ENCODE measurements at places on chromosomes 7 and 10.

DNA sequence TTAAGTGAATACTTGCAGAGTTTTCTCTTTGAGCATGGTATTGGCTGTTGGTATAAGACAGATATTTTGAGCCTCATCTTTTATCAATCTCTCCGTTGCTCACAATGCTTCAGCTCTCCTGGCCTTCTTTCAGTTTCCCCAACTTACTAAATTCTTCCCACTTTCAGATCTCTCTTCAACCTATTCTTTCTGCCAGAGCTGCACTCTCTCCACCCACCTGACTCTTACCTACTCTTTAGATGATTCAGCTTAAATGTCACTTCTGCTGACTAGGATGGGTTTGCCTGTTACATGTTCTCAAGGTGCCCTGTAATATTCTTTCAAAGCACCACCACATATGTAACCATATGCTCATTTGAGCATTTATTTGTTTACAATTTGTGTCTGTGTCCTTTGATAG lies 1.6 kb downstream of the EXOSC1 start:
- DNase-seq, result no peak

DNA sequence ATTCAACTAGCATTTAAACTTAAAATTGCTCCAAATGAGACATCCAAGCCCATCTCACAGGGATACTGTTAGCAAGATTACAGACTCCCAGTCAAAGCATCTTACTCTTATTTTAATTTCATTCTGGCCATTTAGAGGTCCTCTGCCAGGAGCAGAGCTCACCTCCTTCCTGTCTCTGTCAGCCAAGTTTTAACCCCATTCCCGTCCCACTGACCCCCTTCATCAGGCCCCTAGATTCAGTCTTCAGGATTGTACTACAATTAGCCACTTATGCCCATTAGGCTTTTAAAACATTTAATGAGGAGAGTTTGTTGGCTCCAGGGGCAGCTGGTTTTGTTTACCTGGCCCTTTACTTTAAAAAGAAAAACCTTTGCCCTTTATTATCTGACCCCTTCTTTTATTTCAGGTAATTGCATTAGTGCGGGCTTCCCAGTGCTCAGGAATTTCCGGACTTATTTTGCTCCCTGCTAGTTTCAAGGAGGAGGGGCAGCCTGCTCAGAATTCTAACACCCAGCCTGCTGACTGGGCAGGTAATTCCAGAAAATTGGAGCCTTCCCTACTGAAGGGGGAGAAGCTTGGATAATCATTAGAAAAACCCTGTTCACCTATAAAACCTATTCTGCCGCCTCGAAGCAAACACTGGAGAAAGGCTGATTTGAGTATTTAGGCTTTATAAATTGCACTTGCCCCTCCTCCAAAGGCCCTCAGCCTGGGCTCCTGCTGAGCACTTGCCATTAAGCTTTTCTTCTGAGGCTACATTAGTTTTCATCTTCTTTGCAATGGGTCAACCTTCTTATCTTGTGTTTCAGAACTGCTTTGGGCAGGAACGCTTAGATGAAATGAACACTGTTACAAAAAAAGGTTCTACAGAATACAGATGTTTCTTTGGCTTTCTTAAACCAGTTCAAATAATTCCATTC lies 200.5 kb upstream of the HPS1 start:
- no peak for DNase-seq

- no peak for DNase-seq
These were observed 10.4 kb downstream of the NEUROG3 start for GRCh38 chr10:69562731-69563254.

GRCh38 chr10:45612741-45613140 lies 59.8 kb downstream of the ZFAND4 start:
- DNase-seq, result no peak

DNA sequence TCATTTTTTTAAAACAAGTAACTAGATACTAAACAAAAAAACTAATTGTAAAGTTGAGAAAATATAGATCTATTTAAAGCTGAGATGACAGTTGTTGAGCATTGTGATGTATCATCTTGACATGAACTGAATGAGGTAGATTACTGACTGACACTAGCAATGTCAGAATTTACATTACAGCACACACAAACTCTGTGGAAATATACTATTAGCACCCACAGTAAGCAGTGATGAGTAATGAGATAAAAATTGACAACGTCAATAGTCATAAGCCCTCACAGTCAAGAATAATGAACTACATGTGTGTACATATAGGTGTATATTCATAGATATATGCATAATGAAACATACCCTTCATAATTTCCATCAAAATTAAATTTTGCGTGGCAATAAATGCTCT lies 368.4 kb downstream of the TFEC start:
- no peak for DNase-seq

DNA sequence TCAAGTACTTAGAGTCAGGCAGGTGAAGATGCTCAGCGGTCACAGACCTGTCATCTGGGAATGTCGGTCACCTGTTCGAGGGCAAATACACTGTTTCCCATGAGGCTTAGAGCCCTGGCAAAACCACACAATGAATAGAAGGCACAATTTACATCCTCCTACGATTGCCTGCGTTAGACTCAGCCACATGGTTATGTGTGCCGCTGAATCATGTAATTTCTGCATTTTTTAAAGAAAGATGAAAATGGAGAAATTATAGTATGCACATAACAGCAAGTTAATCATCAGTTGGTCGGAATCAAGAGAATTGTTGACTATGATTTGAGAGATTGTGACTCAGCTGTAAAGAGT lies 158.2 kb downstream of the ADARB2 start:
- no peak for DNase-seq

- DNase-seq, result no peak
These were observed 222.0 kb downstream of the PRPF18 start for GRCh38 chr10:13808556-13809391.

DNA sequence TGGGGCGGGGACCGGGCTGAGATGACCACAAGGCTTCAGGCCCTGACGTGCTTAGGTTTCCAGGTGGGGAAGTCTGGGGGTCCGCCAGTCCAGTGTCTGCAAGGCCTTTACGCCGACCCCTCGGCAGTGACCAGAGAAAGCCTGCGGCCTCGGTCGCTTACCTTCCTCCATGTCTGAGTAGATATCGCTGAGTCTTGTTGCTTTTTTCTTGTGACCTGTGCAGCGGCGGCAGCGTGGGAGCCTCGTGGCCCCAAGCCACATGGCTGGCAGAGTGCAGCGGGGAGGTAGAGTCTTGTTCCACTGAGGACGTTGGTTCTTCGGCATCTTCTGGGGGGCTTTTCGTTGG lies 329 bp downstream of the NOLC1 start:
- no peak for DNase-seq

GRCh38 chr7:142112086-142112485 lies 568 bp downstream of the MGAM2 start:
- DNase-seq, result peak; percentile 12

GRCh38 chr10:48215486-48216203 lies 58.9 kb downstream of the FRMPD2 start:
- DNase-seq, result peak; percentile 66

- DNase-seq, result no peak
These were observed 366.4 kb upstream of the PLXDC2 start for GRCh38 chr10:19449860-19450259.

GRCh38 chr10:7027237-7027912 lies 383.5 kb downstream of the SFMBT2 start:
- no peak for DNase-seq

GRCh38 chr10:132133005-132133404 lies 53.7 kb upstream of the DPYSL4 start:
- no peak for DNase-seq

- no peak for DNase-seq
These were observed at the start of gene MYPN for GRCh38 chr10:68109331-68109730. TSS of gene MYPN (plus strand) at chr10:68109488. CDS start at chr10:68121439, 11,951 bp downstream.

DNA sequence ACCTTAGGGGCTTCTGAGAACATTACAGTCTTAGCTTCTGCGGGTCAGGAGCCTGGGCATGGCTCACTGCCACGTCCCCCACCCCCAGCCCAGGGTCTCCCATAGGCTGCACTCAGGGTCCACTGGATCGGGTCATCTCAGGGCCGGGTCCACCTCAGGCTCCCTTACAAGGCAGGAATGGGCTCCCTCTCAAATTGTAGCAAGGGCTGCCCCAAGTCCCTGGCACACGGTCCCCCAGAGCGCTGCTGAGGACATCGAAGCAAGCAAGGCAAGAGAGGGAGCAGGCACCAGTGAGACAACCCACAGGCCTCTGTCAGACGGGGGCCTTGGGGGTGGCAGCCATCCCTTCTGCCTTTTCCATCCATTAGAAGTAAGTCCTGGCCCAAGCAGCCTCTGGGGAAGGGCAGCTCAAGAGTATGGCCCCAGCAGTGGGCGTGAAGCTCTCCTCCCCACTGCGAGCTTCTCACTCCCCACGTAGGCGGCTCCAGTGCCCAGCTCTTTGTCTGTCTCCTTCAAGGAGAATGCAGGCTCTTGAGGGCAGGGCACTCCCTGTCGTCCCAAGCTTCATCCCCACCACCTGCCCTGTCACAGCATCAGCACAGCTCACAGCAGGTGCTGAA lies 18.0 kb upstream of the RET start:
- DNase-seq, result no peak

DNA sequence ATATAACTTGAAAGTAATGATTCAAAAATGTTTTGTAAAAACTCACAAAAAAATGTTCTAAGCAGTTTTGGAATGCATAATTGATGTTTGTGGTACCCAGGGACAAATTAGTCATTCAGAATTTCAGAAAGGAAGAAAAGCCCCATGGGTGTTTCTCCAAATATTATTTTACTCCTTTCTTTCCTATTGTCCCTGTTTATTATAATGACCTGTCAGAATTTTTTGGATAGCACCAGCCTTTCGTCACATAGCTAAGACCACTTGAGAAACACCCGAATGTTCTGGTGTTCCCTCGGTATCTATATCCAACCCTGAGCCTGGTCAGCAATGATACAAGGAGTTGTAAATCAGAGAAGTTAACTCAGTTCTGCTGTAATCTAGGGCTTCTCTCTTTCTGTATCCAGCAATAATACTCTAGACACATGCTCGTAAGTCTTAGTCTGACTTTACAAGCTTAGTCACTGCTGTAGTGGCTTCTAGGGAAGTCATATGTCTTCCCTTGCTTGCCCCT lies 64.8 kb upstream of the MEOX2 start:
- DNase-seq, result no peak

DNA sequence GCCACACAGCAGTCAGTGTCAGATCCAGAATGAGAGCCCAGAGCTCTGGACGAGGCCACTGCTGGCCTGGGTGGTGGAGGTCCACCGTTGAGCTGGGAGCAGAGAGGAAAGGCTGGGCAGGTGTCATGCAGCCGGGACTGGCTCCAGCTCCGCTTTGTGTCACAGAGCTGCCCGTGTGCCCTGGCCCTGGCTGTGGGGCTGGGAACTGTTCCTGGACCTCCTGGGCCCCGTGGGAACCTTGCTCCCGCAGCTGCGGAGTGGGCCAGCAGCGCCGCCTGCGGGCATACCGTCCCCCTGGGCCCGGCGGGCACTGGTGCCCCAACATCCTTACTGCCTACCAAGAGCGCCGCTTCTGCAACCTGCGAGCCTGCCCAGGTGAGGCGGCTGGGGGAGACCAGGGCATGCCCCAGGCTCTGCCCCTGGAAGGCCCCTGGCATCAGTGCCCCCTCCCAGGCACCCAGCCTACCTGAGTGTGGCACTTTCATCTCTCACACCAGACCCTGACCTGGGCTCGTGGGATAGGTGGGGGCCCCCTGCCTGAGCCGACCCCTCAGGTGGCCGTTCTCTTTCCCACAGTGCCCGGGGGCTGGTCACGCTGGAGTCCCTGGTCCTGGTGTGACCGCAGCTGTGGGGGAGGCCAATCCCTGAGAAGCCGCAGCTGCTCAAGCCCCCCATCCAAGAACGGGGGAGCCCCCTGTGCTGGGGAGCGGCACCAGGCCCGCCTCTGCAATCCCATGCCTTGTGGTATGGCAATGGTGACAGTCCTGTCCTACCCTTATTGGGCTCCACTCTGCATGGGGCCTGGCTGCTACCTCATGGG lies 18.8 kb upstream of the ZNF862 start:
- no peak for DNase-seq

DNA sequence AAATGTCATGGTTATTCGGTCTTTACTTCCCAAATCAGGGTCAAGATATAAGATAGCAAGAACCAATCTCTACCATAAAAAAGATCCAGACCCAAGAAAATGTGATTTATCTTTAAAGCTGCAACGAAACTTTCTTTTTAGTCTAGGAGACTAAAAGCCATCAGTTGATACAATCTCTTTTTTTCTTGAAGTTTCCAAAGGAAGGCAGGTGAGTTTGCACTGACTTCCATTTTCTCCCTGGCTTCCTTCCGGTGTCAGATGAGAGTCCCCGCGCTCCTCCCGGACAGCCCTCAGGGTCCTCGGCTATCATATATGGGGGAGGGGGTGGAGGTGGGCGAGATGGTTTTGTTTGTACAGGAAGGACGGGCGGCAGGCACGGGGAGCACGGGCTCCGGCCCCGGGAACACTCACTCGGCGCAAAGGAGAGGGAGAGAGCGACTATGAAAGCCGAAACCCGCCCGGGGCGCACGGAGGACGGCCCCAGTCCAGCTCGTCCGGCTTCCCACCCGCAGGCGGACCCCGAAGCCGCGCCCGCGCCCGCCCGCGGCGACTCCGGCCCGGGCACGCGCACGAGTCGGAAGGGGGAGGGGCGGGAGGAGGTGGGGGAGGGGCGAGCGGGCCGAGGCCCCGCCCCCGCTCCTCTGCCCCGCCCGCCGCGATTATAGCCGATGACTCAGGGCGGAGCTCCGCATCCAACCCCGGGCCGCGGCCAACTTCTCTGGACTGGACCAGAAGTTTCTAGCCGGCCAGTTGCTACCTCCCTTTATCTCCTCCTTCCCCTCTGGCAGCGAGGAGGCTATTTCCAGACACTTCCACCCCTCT lies at the start of gene BAG3:
Gene BAG3 (plus strand): TSS at position 689 of the 822 bp plus-strand sequence. CDS start 296 bp downstream, outside the sequence.
- peak; percentile 89 for DNase-seq

DNA sequence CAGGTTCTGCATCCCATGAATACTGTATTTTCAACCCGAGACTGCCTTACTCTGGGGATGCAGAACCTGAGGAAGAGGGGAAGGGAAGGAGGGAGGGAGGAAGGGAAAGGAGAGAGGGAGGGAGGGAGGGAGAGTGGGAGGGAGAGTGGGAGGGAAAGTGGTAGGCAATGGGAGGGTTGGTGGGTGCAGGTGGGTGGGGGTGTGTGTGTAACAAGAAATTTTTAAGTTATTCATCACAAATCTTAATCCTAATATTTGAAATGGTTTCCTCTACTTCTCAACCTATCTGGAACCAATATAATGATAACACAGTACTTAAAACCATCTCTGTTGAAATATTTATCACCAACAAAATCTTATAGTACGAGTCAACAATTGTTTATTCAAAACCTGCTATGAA lies 68.0 kb downstream of the PDSS1 start:
- DNase-seq, result no peak

DNA sequence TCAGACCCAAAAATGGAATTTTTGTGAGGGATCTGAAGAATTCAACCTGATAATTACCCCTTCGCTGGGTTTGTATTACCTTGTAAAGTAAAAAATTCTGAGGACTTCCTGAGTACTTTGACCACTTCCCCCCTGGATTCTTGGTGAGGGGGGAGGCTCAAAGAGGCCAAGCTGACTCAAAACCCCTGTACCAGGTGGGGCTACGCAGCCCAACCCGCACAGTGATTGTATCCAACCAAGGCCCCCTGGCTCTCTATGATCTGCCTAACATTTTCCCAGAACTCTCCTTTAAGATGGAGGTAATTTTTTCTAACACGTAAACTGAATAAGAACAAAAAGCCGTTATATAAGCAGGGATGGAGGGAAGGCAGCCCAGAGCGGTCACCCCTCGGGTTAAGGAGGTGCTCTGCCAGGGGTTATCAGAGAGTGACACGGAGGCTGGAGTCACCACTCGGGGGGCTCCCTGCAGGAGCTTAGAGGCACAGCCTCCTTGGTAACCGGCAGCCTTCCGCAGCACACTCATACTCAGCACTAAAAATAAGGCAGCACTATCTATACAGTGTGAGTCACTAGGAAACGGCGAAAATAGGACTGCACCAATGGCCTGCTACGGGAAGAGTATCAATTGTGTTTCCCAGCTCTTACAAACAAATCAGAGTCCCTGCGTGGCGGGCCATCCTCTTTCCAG lies 255.4 kb downstream of the ELMO1 start:
- no peak for DNase-seq

Data from endothelial cell (in vitro differentiated cells).